RPMI7951 (cell line): ENCODE measurements at places on chromosomes 7 and 10. TPM values are rescaled to one million over a fixed set of nuclear protein-coding genes. Genes with fewer than 3 reads are reported as not detected.

- DNase-seq, result peak; percentile 82
Measured at GRCh38 chr7:55250313-55250712, 114.8 kb upstream of the LANCL2 start.

GRCh38 chr7:130900471-130901076 lies 166.6 kb upstream of the KLF14 start:
- DNase-seq, result no peak

GRCh38 chr7:88002617-88003016 lies 68.6 kb downstream of the ADAM22 start:
- no peak for DNase-seq

GRCh38 chr10:103692952-103693811 lies 162.2 kb downstream of the SH3PXD2A start:
- DNase-seq, result no peak

- peak; percentile 67 for DNase-seq
Measured at GRCh38 chr7:18680576-18680975, 185.0 kb downstream of the HDAC9 start.

DNA sequence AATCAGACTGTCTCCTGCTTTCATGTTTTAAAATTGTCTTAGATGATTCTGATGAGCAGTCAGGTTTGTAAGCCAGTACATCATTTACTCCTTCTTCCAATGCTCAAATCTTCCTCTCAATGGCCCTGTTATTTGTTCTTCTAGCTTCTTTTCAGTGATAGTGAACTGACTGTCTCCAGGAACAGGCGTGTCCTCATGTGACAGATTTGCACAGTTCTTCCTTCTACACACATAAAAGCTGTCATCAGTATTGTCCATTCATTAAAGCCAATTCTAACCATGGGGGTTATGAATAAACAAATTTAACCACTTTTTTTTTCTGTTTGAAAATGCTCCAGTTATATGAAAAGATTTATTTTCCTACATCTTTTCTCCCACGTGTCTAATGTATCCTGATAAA lies 308.7 kb upstream of the SORCS1 start:
- no peak for DNase-seq

AKR1E2 gene
- 18.0 and 21.1 TPM in 2 replicates for total RNA-seq
